Hematopoietic multipotent progenitor cell treated with erythropoietin and hydrocortisone succinate and interleukin-3 and kit ligand, for 15 days (in vitro differentiated cells): ENCODE measurements at places on chromosomes 4 and X.

- no peak for DNase-seq
Observed at GRCh38 chr4:48439988-48440387, 43.2 kb upstream of the SLC10A4 start.

DNA sequence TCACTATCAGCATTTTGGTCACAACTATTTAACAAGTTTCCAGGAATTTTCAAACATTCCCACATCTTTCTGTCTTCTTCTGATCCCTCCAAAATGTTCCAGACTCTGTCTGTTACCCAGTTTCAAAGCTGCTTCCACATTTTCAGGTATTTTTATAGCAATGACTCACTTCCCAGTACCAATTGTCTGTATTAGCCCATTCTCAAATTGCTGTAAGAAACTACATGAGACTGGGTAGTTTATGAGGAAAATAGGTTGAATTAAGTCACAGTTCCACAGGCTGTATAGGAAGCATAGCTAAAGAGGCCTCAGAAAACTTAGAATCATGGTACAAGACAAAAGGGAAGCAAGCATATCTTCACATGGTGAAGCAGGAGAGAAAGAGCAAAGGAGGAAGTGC lies 475.0 kb upstream of the PCDH7 start:
- no peak for DNase-seq

GRCh38 chr4:68951806-68952585 lies 392 bp upstream of the UGT2A3 start:
- DNase-seq, result no peak

DNA sequence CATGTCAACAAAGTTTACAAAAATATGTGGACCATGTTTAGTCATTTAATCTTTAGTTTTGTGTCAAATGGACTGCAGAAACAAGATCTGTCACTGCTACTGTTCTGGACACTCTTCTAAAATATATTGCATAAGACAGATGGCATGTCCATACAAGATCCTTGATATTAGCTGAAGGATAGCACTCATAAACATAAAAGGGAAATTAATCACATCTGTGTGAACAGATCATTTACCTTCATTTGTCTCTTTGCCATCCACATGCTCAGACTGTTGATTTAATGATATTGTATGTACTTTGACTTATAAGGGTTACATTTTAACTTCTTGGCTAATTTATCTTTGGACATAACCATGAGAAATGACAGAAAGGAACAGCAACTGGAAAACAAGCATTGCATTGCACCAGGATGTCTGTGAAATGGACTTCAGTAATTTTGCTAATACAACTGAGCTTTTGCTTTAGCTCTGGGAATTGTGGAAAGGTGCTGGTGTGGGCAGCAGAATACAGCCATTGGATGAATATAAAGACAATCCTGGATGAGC lies at the start of gene UGT2B7:
UGT2B7 (plus strand) TSS at position 364 of the 546 bp plus-strand sequence; CDS start at position 411, 47 bp downstream.
- no peak for DNase-seq

GRCh38 chrX:97452283-97452682 lies 568.6 kb downstream of the RPA4 start:
- DNase-seq, result no peak

DNA sequence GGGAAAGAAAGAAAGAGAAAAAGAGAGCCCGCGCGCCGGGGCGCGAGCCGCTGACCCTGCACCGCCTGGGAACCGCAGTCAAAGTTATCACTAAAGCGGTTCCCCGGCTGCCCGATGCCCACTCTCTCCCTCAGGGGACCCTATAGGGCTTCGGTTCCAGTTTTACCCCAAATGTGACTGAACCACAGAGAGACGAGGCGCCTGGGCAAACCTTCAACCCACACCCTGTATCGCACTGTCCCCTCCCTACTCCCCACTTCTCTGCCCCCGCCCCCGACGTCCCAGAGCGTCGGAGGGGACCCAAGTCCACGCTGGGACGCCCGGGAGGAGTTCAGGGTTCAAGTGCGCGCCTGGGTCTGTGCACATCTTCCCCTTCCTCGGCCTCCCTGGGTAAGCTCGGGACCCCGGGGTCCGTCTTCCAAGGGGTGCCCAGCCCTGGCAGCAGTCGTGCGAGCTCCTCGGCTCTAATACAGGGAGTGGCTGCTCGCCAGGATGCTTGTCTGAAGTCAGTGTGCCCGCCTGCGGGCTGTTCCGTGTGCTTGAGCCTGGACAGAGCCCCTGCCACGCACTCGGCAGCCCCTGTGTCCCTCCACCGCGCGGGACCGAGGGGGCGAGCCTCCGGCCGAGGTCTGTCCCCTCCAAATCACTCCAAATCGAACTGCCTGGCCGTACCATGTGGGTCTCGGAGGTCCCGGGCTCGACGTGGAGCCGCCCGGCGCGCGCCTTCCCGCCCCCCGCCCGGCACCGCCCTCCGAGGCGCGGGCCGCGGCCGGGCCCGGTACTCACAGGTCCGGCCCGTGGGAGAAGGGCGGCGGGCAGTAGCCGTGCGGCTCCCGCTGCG lies 960 bp downstream of the TRPC3 start:
- no peak for DNase-seq
